ENCODE measurements at places on chromosomes 16 and 17.
A peak's percentile ranks its signal among the peaks of the same experiment; 100 is the strongest.

DNA sequence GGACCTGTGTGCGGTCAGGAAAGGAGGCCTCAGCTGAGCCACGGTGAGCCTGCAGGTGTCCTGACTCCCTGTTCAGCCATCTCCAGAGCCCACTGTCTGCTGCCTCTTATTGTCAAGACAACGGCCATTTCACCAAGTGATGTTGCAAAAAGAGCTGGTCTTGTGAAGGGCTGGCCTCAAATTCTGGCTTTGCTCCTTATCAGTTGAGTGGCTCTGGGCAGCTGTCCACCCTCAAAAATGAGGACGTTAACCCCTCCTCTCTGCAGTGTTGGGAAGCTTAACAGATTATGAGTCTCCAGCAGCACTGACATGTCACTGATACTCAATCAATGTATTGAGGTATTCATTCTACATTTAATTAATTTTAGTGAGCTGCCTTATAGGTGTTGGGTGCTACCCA lies 171.1 kb upstream of the TOX3 start:
- no peak for DNase-seq

- DNase-seq = no peak
These were observed 124.5 kb downstream of the PRKCB start for GRCh38 chr16:23960081-23960885.

DNA sequence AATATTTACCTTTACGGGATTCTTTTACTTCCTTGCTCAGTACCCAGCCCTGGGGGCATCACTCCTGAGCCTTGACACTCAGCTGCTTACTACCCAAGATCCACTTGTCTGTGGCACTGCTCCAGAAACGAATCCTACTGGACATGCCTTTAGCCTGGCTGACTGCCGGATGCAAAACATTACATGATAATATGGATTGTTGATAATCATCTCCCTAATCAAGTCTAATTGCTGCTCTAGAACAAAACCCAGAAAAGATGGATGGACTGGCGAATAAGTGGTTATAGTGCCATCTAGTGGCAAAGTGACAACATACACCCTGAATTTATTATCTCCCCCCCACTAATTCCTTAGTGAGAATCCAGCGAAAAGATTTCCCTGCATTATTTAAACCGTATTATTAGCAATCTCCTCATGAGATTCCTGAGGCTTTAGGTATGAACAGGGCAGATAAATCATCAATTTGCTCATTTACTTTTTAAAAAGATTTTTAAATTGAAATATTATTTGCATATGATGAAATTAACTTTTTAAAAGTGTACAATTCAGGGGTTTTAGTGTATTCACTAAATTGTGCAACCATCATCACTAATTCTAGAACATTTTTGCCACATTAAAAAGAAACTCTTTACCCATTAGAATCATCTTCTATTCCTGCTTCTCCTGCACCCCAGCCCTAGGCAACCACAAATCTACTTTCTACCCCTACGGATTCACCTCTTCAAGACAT lies 61.6 kb downstream of the RGS9 start:
- peak; percentile 34 for DNase-seq

DNA sequence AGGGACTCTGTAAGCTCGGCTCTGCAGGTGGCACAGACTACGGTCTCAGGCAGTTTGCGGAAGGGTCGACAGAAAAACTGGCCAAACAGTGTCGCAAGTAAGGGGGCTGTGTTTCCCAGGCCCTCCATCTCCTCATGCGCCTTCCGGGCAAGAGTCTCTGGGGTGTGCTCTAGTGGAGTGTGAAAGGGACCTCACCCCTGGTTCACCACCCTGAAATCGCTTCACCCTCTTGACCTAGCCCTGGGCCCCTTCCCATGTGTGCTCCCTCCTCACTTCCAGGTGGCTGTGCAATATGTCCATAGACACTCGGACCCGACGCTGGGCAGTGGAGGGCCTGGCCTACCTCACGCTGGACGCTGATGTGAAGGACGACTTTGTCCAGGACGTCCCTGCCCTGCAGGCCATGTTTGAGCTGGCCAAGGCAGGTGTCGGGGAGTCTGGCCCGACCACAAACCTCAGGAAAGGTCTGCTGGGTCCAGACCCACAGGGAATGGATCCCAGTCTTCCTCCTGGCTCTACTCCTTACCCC lies 22.3 kb downstream of the UNC45B start:
- no peak for DNase-seq

DNA sequence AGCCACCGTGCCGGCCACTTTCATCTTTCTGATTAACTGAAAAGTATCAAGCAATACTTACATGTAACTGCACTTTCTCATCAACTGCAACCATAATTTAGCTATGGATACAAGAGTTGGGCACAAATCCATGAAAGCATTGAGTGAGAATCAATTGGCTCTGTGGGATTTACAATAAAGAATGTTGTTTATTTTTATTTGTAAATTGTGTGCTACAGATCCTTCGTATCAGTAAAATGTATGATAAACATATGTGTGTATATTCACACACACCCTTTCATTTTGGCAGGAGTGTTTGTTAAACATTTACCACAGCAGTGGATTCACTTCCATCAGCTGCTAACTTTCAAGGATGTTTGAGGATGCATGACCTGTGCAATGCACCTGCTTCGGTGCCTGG lies 411.0 kb downstream of the WWOX start:
- no peak for DNase-seq

Data from NCI-H524 treated with DMSO at 0.1 percent for 48 hours (cell line).